ENCODE measurements at places on chromosomes 12 and 14.
A peak's percentile ranks its signal among the peaks of the same experiment; 100 is the strongest.

DNA sequence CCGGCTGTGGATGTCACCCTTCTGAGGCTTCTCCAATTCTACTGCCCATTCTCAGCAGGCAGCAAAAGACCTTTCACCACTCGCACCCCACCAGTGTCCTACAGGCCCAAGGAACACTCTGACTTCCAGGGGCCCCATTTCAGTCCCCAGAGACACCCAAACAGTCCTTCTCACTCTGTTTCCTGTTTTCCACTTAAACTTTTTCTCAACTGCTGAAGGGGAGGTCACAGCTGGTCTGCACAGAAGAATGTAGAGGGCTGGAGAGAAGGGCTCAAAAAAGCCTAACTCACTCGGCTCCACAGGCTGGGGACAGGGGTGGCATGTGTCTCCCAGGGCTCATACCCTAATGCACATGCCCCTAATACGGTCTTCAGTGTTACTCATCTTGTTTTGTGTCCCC is 4.2 kb upstream of the DTX1 start:
- no peak for DNase-seq

DNA sequence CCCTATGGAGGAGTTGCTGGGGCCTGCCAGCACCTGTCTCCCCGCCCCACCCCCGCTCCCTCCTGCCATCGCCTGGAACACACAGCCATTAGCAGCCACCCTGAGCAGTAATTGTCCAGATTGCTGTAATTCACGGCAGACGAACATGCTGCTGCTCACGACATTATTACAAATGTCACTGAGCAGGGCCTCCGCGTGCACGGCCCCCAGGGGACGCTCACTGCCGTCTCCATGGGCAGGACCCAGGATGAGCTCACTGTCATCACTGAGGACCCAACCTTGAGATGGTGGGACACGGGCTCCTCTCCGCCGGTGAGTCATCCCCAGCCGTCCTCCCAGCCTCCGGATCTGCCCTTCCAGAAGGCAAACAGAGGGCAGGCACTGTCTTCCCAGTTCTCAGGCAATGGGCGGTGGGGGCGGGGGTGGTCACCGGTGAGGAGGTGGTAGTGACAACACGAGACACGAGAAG is 100.4 kb downstream of the RFLNA start:
- DNase-seq: no peak

- DNase-seq: no peak
Measured at GRCh38 chr12:19058235-19059021, 71.1 kb upstream of the PLEKHA5 start.

DNA sequence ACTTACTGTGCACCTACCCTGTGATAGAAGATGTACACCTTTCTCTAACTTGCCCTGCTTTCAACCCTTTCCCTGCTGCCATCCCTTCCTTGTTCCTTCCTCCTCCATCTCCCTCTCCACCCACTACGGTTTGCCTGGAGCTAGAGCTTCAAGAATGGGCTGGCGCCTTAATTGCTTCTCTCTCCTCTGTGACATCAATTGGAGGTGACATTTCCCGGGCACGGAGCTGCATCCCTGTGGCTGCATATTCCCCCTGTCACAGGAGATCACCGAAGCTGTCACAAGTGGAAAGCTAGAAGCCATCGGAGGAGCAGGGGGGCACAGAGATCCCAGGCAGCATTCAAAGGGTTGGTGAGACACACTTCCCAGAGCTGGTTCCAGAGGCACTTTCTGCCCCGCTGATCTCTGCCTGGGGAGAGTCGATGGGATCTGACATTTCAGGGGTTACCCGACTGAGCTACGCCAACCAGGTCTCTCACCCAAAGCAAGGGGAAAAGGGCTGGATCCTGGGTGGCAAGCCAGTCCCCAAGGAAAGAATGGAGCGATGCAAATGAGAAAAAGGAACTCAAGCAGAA is 604.9 kb downstream of the MED13L start:
- DNase-seq: no peak

- DNase-seq: no peak
Measured at GRCh38 chr14:99671235-99672224, 12.6 kb upstream of the CYP46A1 start.

GRCh38 chr12:38543151-38543550 is 226.6 kb downstream of the ALG10B start:
- DNase-seq: no peak

GRCh38 chr14:95431199-95432143 is 85.0 kb downstream of the SYNE3 start:
- peak; percentile 37 for DNase-seq

DNA sequence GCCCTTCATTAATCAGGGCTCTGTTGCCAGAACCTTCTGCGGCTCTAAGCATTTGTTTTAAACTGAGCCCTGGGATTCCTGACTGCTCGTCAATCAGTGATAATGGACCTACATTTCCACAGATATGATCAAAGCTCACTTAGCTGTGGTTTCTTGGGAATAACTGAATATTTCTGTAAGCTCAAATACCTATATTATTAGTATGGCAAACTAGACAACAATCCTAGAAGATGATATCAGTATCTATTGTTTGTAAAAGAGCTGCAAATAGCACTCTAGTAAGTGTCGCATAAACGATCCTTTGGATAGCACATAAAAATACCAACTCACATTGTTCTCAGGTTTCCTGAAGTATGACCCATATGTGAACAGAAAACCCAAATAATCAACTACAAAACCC is 150.4 kb downstream of the PPM1H start:
- no peak for DNase-seq

- DNase-seq: peak; percentile 30
Measured at GRCh38 chr12:51323317-51323960, 535 bp downstream of the BIN2 start.

- DNase-seq: no peak
Measured at GRCh38 chr12:108823804-108824203, 33.6 kb downstream of the SSH1 start.

GRCh38 chr14:79730953-79731352 is 480.4 kb downstream of the DIO2 start:
- DNase-seq: no peak

DNA sequence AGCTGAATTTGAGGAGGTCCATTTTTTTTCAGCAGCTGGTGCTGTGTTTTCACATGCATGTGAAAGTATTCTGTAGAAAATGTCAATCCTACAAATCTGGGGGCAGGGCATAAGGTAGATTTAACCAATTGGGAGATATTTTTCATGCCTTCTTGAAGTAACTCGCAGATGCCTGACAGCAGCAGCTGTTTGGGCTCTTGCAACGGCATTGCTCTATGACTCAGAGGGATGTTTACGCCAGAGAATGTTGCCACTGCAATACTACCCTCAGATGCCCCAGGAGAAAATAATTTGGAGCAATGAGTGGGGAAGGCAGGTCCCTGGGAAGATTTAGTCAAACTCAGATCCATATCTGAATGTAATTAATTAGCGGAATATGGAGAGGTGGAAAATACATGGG is 42.5 kb upstream of the MYBPC1 start:
- no peak for DNase-seq

- peak; percentile 16 for DNase-seq
Measured at GRCh38 chr14:57038689-57039088, 228.4 kb upstream of the OTX2 start.

- DNase-seq: no peak
Measured at GRCh38 chr12:28517101-28517500, 326.8 kb downstream of the CCDC91 start.

DNA sequence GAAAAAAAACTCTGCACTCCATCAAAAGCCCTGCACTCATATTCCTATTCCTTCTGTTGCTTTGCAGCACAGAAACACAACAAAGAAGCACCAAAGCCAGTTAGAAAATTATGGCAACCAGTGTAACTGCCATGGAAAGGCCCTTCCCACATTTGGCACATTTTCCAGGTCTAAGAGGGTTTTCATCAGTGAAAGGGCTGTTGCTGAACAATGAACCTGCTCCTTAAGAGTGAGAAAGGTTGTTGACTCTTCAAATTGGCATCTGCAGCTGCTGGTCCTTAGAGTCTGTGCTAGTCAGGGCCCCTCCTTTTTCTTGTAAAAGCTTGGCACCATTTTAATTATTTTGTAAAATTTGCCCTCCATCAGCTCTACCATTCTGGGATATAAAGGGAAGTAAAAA is 378.7 kb upstream of the KITLG start:
- no peak for DNase-seq

DNA sequence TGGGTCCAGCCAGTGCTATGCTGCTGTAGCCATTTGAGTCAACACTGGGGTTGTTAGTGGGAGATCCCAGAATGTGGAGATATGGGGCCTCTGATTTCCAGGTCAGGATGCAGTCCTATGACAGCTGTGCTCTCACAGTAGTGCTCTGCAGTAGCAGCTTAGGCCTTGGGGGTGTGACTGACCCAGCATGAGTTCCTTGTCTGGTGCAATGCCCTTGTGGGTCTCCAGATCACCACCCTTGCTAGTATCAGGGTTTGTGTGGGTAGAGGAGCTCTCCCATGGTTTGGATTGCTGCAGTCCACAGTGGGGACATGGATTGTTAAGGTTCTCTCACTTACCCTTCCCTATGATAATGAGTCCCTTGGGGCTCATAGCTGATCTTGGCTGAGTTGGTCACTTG is 113.7 kb downstream of the RAD51B start:
- peak; percentile 59 for DNase-seq

DNA sequence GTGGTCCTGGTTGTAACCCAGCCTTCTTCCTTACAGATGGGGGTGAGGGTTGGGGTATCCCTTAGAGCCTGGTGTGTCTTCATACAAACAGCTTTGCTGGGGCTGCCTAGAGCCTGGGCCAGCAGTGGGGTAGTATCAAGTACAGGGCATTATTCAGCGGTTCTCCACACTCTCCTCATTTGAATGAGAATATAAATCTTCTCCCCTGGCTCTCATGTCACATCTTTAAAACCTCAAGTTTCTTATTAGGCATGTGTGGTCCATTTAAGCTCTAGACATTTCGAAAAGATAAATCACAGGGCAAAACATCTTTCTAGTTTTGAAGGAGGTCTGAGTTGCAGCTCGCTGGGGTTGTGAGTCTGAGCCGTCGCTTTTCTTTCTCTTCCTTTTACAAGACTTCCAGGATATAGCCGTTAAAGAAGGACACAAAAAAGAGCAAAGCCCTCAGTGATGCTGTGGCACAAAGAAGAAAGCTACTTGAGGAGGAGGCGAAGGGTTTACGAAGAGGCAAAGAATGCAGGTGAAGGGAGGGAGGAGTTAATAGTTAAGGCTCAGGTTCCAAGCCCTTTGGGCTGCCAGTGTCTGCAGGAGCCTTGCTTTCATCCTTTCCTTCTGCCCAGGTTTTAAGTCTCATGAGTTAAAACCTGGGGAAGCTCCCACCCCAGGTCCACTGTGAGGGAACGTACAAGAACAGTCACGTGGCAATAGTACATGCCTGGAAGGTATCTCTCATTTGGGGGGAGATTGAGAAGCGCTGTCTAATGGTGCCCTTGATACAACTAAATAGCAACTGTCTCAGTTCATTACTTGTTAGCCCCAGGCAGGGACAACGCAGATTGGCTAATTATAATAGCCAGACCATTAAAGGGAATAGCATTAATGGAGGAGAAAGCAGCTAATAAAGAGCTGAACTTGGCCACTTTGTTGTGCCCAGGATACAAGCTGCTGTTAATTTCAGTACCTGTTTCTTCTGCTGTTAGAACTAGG is 94.2 kb downstream of the ETV6 start:
- DNase-seq: no peak

GRCh38 chr12:129827866-129828384 is 75.9 kb downstream of the TMEM132D start:
- DNase-seq: no peak

- no peak for DNase-seq
Measured at GRCh38 chr12:75970310-75970709, 61.3 kb downstream of the PHLDA1 start.

DNA sequence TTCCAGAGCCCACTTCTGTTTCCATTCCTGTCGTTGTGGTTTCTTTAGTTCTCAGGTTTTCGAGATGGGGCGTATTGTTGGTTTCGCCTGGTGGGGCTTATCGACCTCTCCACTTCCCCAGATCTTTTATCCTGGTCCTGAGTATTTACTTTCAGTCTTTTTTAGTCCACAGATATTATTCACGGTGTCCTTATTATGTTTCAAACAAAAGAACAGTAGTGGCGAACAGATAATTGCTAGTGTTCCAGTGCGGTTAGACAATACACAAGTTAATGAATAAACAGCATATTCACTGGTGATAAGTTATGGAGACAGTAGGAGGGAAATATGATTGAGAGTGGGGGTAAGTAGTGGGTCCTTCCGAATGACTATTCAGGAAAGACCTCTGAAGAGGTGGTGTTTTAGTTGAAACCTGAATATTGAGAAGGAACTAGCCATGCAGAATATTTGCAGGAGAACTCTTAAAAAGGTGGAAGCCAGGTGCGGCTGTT is 668 bp downstream of the TMEM260 start:
- peak; percentile 29 for DNase-seq

DNA sequence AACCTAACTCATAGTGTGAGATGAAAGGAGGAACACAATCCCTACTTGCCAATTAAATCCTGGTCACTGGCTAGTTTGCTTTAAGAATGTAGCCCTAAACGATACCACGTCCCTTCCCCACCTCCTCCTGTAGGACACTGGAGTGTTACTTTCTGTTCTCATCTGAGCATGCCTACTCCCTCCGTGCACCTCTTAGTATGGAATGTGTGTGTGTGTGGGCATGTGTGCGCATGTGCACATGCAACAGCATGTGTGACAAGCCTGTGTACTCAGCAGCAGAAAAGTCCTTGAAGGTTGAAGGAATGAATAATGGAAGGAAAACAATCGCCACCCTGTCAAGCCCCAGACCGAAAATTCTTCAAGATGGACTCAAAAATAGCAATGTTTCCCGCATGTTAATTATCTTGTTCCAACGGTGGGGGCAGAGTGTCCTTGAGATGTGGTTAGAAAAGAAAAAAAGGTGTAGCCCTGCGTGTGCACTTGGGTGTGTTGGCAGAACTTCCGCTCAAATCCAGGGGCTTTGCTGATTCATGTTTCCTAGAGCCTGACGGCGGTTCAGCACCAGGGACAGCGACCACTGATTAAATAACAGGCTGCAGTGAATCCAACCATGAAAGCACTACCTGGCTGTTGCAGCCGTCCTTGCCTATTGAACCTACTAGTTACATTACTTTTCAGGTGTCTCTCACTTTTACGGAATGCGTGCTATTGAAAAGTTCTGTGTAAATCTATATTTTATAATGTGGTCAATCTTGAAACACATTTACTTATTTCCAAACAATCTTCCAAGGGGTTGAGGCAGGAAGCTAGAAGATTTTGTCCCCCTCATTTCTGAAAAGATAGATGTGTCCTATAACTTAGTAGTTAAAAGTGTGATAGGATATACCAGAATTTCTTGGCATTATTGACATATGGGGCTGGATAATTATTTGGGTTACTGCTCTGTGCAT is 79.8 kb downstream of the SRRM4 start:
- DNase-seq: peak; percentile 76

- DNase-seq: peak; percentile 16
Measured at GRCh38 chr12:34097213-34097612, 74.9 kb downstream of the ALG10 start.

DNA sequence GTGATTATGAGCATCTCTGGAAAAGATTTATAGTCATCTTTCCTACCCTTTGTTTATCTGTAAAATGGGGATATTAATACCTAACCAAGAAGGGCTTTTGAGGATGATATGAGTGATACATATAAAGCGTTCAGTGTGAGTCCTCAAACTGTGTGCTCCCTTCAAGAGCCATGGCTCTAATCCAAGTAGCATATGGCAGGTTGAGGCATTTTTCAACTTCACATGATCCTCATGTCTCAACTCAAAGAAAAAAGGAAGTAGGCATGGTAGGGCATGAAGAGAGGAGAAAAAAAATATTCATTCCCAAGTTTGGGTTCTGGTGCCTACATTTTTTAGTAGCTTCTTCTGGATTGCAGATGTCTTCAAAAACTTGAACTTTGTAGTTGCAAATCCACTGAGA is 286.3 kb upstream of the ATP2B1 start:
- peak; percentile 54 for DNase-seq

- peak; percentile 49 for DNase-seq
Measured at GRCh38 chr12:64742416-64742815, 16.8 kb downstream of the GNS start.

GRCh38 chr12:96219700-96220206 is 25.6 kb downstream of the ELK3 start:
- DNase-seq: no peak

All from suppressor macrophage (primary cell).